EH (cell line): ENCODE measurements at places on chromosomes 3 and 15.

DNA sequence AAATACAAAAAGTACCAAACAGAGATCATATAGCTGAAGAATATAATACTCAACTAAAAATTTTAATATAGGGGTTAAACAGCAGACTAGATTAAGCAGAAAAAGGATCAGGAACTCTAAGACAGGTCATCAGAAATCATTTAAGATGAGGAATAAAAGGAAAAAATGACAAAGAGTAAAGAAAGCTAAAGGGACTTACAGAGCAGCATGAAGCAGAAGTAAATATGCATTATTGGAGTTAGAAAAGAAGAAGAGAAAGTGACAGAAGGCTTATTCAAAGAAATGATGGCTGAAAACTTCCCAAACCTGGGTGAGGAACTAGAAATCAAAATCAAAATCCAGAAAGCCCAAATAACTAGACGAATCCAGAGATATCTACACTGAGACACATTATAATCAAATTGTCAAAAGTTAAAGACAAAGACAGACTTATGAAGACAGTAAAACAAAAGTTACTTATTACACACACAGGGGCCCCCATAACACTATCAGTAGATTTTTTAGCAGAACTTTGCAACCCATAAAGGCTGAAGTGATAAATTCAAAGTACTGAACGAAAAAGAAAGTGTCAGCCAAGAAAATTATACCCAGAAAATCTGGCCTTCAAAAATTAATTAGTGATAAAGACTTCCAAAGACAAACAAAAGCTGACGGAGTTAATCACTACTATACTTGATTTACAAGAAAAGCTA, 95.6 kb downstream of the SCAPER start:
- DNase-seq, result no peak

- DNase-seq, result no peak
Observed at GRCh38 chr3:49620728-49621127, 53.4 kb upstream of the APEH start.

GRCh38 chr3:148494451-148494850, 203.3 kb upstream of the AGTR1 start:
- no peak for DNase-seq

DNA sequence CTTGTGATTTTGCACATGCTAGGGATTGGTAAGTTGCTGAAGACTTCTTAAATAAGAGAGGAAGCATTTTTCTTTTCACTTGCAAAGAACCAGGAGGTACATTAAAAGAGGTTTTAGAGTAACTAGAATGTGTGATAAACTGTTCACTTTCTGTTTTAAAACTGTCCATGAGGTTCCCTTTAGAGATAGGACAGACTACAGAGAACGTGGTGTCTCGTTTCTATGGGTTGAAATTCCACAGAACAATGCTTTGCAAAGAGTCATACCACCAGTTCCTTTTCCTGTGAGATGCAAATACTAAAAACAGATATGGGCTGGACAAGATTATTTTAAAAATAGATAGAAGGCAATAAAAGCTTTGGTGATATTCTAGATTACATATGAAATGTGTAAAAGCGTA, 372.8 kb downstream of the TIGIT start:
- no peak for DNase-seq

GRCh38 chr3:48440590-48440958, 517 bp downstream of the TMA7 start:
- DNase-seq, result peak; percentile 43

- no peak for DNase-seq
Observed at GRCh38 chr3:72411843-72412242, 436.4 kb downstream of the SHQ1 start.

DNA sequence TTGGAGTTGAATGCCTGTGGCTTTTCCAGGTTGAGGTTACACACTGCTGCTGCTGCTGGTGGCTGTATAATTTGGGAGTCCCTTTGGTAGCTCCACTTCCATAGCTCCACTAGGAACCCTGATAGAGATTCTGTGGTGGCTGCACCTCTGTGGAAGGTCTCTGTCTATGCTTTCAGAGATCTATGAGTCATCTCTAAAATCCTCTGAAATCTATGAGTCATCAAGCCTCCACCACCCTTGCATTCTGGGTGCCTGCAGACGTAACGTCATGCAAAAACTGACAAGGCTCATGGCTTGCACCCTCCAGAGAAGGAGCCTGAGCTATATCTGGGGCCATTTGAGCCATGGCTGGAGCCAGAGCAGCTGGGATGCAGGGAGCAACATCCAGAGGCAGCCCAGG, 1037.0 kb upstream of the CFAP20DC start:
- DNase-seq, result peak; percentile 40

DNA sequence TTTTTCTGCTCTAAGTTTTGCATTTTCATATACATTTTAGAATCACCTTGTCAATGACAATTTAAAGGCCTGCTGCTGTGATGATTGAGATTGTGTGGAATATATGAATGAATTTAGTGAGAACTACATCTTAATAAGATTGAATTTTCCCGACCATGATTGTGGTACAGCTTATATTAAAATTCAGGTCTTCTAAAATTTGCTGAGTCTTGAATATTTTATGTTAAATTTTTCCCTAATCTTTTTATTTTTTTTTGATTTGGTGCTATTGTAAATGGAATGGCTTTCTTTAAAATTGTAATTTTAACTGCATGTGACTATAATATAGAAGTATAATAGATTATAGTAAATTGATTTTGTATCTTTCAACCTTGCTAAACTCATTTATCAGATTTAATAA, 172.1 kb downstream of the IL1RAP start:
- no peak for DNase-seq

DNA sequence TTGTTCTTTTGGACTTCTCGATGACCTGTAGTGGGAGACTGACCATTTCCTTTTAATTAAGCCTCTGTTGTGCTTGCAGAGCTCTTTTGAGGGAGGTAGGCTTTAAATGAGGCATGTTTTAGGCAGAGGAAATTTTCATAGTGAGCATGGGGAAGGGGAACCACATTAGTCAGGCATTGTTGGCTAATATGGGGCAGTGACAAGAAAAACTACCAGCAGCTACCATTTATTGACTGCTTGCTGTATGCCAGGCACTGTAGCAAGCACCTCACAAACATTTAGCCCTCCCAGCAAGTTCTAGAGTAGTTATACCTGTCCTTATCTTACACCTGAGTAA, 10.9 kb downstream of the ATG7 start:
- DNase-seq, result no peak
